NCI-H226 (cell line): ENCODE measurements at places on chromosomes 16 and 17.

DNA sequence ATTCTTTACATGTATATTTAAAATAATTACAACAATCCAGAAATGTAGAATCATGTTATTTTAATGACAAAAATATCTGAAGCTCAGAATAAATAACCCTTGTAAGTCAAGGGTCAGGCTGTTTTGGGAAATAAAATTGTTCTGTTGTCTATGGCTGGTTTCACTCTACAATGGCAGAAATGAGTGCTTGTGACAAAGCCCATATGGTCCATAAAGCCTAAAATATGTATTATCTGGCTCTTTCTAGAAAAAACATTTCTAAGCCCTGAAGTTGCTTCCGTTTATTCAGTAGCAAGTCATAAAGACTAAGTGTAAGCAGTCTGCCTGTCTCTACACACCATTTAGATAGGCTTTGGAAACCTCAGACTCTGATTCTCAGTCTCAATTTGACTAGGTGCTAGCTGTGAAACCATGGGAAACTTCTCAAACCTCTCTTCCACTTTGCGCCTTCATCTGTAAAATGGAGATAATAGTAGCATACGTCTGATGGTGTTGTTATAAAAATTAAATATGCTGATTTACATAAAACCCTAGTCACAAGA, 365.7 kb upstream of the CA10 start:
- DNase-seq, result no peak

- DNase-seq, result no peak
Observed at GRCh38 chr17:78950870-78951269, 25.7 kb upstream of the TIMP2 start.

DNA sequence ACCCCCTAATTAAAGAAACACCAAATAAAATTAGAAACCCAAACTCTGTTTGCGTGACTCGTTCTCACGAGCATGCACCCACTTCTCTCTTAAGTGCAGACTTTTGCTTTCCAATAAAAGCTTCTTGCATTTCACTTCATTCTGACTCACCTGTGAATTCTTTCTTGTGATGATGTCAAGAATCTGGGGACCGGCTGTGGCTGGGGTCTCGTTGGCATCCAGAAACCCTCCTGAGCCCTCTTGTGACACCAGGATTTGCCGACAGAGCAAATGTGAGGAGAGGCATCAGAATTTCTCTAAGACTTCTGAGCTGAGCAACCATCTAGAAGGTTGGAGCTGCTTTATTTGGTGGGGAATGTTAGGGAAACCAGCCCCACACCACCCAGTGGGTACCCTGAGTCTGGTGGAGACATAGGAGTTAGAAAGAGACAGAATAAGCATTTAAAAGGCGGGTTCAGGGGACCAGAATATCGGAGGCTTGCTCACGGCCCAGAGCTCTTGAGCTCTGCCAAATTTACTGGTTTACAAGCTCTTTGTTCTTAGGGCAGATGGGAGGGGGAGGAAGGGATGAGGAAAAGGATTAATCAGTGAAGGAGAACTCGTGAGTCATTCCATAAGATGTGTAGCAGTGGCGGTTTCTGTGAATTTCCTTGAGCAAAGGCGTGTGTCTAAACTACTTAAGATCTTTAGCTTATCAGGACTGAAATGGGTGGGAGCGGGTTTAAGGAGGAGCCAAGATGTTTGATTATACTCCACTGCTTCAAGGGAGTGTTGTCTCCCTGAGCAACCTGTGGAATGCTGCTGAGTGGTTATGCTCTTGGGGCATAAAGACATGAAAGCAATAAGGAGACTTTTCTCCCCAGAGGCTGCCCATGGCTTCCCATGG, 24.2 kb upstream of the TMC5 start:
- peak; percentile 92 for DNase-seq

DNA sequence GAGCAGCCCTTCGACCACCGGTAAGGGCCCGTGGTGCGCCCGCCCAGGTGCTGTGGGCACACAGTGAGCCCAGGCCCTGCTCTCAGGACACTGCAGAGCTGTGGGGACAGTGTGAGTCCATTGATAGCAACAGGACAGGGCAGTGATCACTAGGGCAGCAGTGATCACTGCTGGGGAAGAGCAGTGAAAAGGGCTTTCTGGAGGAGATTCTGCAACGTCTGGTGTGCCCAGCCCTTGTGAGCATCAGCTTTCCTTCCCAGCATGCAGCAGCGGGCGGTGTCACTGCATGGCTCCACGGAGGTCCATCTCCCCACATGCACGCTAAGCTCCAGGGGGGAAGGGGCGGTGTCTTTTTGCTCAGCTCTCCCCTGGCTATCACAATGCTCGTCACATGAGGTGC, 32.1 kb downstream of the MAP1LC3B start:
- no peak for DNase-seq
